CD4-positive, alpha-beta T cell treated with Interleukin-4 for 1 hour (primary cell): ENCODE measurements at places on chromosomes 4 and X.

GRCh38 chrX:7202206-7202605 is 54.3 kb upstream of the PUDP start:
- DNase-seq = no peak

DNA sequence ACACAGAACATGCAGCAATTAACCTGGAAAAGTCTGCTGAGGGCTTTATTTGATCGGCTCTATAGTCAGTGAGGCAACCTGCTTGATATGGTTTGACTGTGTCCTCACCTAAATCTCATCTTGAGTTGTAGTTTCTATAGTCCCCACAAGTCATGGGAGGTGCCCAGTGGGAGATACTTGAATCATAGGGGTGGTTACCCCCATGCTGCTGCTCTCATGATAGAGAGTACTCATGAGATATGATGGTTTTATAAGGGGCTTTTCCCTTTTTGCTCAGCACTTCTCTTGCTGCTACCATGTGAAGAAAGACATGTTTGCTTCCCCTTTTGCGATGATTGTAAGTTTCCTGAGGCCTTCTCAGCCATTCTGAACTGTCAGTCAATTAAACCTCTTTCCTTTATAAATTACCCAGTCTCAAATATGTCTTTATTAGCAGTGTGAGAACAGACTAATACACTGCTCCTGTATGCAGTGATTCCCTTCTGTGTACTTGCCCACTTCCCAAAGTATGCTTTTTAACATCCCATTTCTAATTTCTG is 78.2 kb downstream of the NPFFR2 start:
- no peak for DNase-seq

DNA sequence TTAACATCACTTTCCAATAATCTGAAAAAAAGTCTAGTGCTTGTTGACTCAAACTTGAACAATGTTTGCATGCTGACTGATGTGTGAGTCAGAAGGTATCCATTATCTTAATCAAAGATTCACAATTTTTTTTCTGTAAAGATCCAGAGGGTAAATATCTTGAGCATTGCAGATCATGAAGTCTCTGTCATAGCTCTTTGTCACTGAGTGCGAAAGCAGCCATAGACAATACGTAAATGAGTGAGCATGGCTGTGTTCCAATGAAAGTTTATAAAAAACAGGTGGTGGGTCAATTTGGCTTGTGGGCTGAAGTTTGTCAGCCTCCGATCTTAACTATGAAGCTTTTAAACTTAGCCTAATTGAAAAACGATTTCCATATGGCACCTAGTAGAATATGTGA is 37.7 kb downstream of the NHS start:
- no peak for DNase-seq

DNA sequence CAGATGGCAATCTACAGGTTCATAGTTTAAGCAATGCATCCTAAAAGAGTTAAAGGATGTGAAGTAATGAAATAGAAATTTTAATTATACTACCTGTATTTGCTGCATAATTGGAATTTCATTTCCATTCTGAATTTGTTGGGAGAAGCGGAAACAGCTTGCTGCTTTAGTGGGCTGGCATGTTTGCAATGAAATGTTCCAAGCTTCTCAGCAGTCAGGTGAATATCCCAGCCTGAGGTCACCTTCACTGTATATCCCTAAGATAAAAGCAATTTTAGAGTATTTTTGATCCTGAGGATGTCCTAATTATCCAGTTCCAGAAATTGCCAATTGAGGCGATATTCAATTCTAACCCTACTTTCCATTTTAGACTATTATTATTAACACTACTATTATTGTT is 136.1 kb upstream of the ARSJ start:
- DNase-seq = no peak

DNA sequence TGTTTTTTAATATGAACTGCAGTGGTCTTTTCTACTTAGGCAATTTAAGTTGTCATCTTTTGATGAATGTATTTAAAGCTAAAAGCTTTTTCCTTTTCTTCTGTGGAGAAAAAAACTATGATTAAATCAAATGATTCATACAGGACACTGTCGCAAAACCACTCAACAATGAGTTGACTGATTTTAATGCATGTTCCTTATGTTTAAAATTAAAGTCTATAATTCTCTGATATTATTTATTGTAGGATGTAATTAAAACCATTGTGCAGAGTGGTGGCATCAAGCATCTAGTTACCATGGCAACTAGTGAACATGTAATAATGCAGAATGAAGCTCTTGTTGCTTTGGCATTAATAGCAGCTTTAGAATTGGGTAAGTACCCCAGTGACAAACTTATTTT is 172.5 kb downstream of the RAP1GDS1 start:
- no peak for DNase-seq

GRCh38 chr4:94271248-94271647 is 63.6 kb downstream of the SMARCAD1 start:
- DNase-seq = no peak

GRCh38 chr4:124973716-124974115 is 261.2 kb upstream of the ANKRD50 start:
- no peak for DNase-seq

- no peak for DNase-seq
Observed at GRCh38 chr4:108107729-108108382, 60.9 kb downstream of the LEF1 start.

DNA sequence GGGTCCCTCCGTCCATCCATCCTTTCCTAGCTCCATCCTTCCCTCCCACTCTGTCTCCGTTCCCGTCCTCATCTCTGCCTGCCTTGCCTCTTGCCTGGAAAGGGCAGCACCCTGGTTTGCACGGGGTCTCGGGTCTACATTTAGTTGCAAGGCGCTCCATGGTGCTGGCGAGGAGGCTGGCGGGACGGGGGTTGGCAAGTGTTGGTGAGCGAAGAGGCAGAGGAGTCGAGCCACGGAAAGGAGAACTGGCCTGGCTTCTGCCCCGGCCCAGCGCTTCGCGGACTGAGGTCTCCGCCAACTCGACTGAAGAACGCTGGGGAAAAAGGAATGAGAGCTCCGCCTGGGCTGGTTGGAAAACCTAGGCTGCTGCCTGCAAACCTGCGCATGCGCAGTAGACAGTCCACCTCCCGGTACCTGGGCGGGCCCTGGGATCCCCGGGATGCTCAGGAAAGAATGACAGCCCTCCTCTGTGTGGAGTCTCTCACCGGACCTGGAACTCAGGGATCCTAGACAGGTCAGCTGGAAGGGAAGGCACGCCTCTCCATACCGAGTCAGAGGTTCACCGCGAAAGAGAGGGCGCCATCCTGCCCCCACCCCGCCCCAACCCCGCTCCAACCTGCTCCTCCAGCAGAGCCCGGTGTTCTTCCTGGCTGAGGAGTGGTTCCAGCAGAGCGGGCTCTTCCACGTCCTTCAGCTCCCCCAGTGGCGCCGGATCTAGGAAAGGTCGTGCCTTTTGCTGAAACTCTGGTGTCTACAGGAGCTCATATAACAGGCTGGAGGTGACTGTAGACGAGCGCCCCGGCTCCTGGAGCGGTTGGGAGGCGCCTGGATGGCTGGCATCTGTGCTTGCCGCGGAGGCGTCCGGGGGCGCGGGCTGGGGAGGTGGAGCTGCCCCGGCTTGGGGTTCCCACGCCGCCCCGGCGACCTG is 6.0 kb downstream of the FRG2 start:
- DNase-seq = peak; percentile 12

DNA sequence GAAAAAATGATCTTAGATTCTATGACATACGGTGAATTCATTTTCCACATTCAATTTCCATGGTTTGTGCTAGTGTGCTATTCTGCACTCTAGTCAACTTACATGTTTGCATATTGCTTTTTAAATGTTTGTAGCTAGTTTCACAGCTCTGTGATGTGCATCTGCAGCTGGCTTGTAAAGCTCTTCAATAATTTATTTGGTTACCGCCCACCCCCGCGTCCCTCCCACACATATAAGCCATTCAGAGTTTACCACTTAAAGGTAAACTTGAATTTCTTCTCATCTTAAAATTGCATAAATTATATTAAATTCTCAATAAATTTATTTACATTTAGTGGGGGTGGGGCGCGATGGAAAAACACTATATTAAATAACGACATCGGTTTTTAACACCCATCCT is 291 bp upstream of the NBDY start:
- no peak for DNase-seq

DNA sequence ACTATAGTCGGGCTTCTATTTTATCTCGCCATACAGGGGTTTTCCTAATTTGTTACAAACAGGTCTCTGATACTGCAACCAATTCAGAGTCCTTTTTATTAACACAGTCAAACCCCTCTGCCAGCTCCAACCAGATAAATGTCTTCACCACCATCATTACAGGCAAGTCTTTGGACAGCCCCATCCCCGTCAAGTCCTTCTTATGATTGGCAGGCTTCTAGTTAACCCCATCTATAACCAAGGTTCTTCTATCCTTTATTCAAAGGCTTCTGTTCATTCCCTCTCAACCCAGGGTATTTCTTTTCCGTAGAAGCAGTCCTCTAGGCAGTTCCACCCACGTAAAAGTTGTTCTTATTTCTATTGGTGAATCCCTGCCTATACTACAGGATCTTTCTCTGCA is 29.9 kb upstream of the FOXR2 start:
- DNase-seq = no peak
